ENCODE measurements at places on chromosomes 7 and 10.

- no peak for DNase-seq
Observed at GRCh38 chr7:95199779-95200558, 124.4 kb downstream of the PON1 start.

- no peak for DNase-seq
Observed at GRCh38 chr7:2437537-2438148, 34.2 kb downstream of the CHST12 start.

- no peak for DNase-seq
Observed at GRCh38 chr10:32937911-32938424, 20.1 kb downstream of the ITGB1 start.

DNA sequence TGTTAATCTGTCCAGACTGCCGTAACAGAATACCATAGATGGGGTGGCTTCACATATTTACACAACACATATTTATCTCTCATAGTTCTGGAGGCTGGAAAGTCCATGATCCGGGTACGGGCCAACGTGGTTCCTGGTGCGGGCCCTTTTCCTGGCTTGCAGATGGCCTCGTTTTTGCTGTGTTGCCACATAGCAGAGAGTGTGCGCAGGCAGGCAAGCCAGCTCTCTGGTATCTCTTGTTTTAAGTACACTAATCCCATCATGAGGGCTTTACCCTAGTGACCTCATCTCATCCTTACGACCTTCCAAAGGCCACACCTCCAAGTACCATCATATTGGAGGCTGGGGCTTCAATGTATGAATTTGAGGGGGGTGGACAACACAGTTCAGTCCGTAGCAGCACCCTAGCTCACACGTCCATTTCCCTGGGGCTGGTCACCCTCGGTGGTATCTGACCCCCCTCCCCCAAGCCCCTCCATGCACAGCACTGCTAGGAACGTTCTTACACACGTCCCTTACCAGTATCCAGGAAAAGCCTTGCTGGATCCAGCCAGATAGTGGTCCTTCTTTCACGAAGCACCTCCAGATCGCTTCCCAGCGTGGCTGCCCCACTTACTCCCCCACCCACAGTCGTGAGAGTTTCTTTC, 21.5 kb downstream of the CUX1 start:
- no peak for DNase-seq
